Lung (tissue), 17 donors: ENCODE measurements at places on chromosomes 12 and 14. TPM values are rescaled to one million over a fixed set of nuclear protein-coding genes. Genes with fewer than 3 reads are reported as not detected.

DNA sequence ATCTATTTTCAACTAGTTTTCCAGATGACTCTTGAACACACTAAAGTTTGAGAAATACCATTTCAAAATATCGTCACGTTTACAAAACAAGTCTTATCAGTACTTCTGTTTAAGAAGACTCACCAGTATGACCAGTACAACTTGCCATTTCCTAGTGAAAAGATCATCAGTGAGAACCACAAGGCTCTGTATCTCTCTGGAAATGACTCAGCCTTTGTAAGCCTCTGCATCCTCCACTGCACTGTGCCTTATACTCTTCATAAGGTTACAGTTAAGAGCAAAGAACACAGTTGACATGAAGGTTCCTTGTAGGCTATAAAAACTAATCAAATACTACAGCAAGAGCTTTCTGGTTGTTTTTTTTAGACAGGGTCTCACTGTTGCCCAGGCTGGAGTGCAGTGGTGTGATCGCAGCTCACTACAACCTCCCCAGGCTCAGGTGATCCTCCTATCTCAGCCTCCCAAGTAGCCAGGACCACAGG lies 5.7 kb upstream of the VTI1B start:
- H3K27me3 ChIP-seq: no peaks in the 10 kb centered on the region
- H3K36me3 ChIP-seq: peaks cover 7% of the 10 kb centered on the region
- H3K4me1 ChIP-seq: no peaks in the 10 kb centered on the region
- DNase-seq: no peak
- no peak overlapping the region for H3K27ac ChIP-seq

DNA sequence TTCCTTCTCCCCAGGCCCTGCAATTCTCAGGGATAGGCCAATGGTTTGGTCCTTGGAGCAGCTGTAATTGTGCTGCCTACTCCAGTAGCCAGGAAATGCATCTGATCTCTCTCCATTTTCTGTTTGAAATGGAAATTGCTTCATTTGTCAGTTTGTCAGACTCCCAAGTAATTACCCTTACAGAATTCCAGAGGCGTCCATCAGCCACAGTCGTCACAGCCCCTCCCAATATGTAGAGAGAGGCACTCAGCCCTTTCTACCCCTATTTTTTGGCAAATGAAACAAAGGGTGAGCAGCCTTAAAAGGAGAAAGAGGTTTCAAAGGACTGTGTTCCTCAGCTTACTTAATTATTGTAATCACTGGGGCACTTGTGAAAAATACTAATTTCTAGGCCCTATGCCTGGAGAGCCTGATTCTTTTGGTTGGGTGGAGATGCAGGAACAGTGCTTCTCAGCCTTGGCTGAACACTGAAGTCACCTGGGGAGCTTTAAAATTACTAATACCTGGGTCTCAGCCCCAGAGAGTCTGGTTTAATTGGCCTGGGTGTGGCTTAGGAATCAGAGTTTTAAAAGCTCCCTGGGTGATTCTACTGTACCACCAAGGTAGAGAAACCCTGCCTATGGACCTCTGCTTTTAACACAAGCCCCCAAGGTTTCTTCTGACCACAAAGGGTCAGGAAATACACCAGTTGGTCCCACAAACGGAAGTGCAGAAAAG lies 190.0 kb downstream of the EMP1 start:
- no peak overlapping the region for H3K27ac ChIP-seq
- peaks cover 2% of the 10 kb centered on the region for H3K4me1 ChIP-seq
- no peaks in the 10 kb centered on the region for H3K27me3 ChIP-seq
- H3K4me3 ChIP-seq: no peak overlapping the region
- no peaks in the 10 kb centered on the region for H3K36me3 ChIP-seq

DNA sequence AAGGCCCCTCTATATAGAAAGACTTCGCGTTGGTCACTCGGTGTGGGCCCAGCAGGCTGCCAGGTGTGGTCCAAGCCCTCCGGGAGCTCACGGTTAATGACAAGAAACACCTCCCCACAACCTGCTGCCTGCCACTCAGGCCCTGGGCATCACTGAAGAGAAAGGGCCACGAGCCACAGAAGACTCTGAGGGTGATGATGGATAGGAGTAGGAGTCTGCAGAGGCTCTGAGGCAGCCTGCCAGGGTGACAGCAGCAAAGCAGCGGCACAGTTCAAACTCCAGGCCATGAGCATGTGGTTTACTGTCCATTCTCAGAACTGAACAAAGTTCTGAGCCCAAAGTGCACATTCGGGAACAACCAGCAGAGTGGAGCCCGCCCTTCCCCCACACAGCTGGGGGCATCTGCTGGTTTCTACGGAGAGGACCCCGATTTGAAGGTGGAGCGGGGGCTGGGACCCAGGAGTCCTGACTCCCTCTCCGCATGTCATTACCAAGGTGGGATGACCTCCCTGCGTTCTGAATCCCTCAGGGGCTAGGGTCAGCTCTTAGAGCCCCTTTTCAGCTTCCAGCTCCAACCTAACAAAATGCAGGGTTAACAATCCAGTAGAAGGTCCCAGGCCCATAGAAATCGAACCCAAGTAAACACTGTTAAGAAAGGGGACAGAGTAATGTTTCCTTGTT lies 65.8 kb downstream of the VWF start:
- no peaks in the 10 kb centered on the region for H3K36me3 ChIP-seq
- H3K4me1 ChIP-seq: peaks cover 6% of the 10 kb centered on the region
- H3K4me3 ChIP-seq: no peak overlapping the region
- no peaks in the 10 kb centered on the region for H3K27me3 ChIP-seq
- DNase-seq: no peak

DNA sequence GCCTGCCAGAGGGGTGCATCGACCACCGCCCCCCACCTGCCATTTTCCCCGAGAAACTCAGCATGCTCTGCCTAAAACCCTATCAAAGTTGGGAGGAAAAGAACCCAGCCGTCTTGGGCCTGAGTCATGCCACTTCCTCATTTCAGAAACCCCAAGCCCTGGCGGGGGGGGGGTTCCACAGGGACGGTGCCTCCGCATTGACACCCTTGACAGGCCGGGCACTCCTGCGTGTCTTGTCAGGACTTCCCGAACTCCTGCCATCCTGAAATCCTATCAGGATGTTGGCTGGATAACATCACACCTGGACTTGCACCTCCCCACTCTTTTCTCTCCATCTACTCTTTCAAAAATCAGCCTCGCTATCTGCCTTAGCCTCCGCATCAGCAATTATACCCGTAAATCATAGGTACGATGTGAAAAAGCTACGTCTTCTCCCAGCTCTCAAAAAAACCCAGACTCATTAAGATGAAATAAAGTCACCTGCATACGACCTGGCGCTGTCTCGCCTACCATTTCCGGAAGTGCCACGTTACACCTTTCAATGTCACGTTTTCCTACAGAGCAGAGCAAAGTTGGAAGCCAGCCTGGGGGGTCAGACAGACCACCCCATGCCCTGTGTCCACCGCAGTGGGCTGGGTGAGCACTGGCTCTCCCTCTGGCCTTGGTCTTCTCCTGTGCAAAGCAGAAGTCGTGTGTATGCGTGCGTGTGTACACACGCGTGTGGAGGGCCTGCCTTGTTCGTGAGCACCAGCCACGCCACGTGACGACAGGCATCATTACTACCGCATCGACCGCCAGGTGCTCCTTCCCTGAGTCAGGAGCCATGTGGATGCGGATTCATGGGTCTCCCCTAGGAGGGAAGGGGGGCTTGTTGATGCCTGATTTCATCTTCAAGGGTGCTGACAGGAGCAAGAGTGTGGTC lies 96.7 kb downstream of the RFLNA start:
- no peak for DNase-seq
- no peak overlapping the region for H3K27ac ChIP-seq

- DNase-seq: no peak
- no peak overlapping the region for H3K27ac ChIP-seq
- H3K36me3 ChIP-seq: peaks cover 2% of the 10 kb centered on the region
- H3K4me1 ChIP-seq: no peaks in the 10 kb centered on the region
Measured at GRCh38 chr14:65011538-65011937, 24.8 kb downstream of the FNTB start.

ZC3H10 gene
- polyA plus RNA-seq: 3.1 TPM

GRCh38 chr12:91133871-91134270 lies 22.6 kb upstream of the LUM start:
- DNase-seq: no peak
- no peak overlapping the region for H3K4me3 ChIP-seq
- H3K27ac ChIP-seq: no peak overlapping the region
- H3K4me1 ChIP-seq: peaks cover 21% of the 10 kb centered on the region
- no peaks in the 10 kb centered on the region for H3K27me3 ChIP-seq

HOXC11 gene
- polyA plus RNA-seq: not detected

DNA sequence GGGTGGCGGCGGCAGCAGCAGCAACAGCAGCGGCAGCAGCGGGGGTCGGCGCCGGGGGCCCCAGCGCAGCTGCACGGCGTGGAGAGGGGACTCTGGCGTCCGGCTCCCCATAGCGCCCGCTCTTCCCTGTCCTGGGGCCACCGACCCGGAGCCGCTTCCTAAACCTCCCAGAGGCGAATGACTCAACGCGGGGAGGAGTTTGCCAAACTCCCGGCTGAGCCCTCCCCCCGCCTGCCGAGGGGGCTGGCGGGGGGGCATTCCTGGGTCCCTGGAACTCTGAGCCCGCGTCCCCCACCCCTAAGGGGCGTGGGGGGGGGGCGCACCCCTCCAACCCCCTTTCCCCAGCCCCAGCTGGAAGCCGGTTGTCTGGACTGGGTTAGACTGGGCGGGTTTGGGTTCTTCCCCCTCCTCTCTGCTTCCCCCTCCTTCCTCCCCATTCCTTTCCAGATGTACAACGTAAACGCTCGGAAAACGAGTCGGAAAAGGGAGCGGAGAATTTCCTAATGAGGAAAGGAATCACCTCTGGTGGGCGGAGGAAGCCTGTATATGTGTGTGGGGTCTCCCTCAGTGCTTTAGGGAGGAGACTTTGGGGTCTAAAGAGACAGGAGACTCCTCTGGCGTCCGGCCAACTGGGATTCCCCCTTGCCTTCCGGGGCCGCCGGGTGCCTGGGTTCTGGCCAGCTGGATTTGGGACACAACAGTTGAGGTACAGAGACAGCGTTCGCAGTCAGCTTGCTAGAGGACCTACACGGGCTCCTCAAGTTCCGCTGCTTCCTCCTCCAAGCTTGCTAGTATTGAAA lies at the start of gene ITGA5:
Gene ITGA5, minus strand, starts transcription at position 179 of the 800 bp plus-strand sequence. Its CDS starts 68 bp downstream, at position 111.
- DNase-seq: peak; percentile 84
- H3K36me3 ChIP-seq: peaks cover 3% of the 10 kb centered on the region
- H3K27ac ChIP-seq: peak within 1 kb of the TSS; percentile 99
- H3K4me3 ChIP-seq: peak within 1 kb of the TSS; percentile 96
- H3K4me1 ChIP-seq: peaks cover 29% of the 10 kb centered on the region

DNA sequence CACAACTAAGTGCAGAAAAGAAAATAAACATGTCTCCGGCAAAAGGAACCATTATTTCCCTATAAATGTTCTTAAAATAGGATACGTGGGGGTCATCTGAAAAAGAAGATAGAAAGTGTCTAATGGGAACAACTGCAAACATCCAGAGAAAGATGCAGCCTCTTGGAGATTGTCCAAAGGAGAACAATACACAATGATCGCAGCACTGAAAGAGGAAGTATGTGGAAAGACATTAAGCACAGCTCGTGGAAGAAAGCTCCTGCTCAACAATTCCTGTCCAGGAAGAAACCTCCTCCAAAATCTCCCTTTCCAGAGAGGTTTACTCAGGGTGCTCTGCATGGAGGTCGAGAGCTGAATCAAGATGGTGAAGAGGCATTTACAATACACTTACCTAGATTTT lies 2.5 kb upstream of the LALBA start:
- DNase-seq: no peak
- no peaks in the 10 kb centered on the region for H3K27me3 ChIP-seq
- no peak overlapping the region for H3K4me3 ChIP-seq
- H3K36me3 ChIP-seq: no peaks in the 10 kb centered on the region

DNA sequence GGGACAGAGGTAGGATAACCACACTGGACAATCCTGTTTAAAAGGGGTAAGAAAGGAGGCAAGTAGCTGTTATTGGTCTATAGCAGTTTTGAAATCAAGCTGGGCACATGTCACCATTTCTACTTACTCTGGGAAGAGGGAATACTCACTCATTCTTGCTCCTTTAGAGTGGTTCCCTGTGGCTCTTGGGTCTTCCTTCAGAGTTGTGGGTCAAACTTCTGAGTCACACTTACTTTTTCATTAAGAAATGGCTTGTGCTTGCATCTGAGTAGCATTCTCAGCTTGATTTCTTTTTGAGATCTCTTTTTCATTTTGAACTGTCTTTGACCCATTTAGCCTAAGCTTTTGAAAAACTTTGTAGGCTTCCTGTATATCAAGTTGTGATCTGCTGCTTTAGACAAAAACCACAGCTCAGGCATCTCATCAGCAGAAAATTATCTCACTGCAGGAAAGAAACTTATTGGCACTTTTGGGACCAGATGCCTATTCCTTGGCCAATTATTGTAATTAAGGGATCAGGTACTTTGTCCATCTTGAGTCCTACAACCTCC lies 122.2 kb downstream of the AEBP2 start:
- H3K4me1 ChIP-seq: no peaks in the 10 kb centered on the region
- H3K27me3 ChIP-seq: no peaks in the 10 kb centered on the region
- H3K36me3 ChIP-seq: no peaks in the 10 kb centered on the region

DNA sequence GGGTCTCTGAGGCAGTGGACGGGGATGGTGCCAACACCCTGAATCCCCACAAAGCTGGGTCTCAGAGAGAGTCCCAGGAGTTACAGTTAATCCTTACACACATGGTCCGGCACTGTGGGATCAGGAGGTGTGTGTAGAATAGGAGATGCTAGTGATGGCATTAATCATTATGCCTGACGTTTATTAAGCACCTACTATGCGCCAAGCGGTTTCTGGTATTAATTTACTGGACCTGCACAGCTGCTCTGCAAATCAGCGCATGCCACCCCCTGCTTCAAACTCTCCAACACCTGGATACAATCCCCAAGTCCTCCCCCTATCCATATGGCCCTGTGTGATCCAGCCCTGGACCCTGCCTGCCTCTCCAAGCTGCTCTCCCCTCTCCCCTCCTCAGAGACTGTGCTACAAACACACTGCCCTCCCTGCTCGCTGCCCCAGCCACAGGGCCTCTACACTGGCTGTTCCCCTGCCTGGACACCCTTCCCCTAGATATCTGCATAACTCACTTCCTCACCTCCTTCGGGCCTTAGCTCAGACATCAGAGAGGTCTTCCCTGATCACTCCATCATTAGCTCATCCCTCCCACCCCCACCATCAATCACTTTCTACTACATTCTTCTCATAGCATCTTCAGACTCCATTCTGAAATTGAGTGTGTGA lies 86.0 kb downstream of the RFLNA start:
- H3K4me3 ChIP-seq: no peak overlapping the region
- DNase-seq: no peak
- H3K27me3 ChIP-seq: no peaks in the 10 kb centered on the region
- H3K4me1 ChIP-seq: peaks cover 37% of the 10 kb centered on the region

GRCh38 chr14:94581127-94581999 lies at the start of gene SERPINA5:
TSS of gene SERPINA5 (plus strand) at chr14:94581426. CDS start at chr14:94587363, 5,937 bp downstream.
- H3K36me3 ChIP-seq: no peaks in the 10 kb centered on the region
- no peak within 1 kb of the TSS for H3K4me3 ChIP-seq
- H3K4me1 ChIP-seq: no peaks in the 10 kb centered on the region

PRR4 gene
- polyA plus RNA-seq: 3.6 TPM
